ENCODE measurements at places on chromosomes 1 and 21.

GRCh38 chr1:21258331-21259134 lies 31.7 kb downstream of the ECE1 start:
- DNase-seq, result no peak

GRCh38 chr1:160134791-160135572 lies 16.4 kb upstream of the ATP1A4 start:
- no peak for DNase-seq

GRCh38 chr21:45470773-45471524 lies 66.0 kb downstream of the COL18A1 start:
- no peak for DNase-seq

GRCh38 chr1:66243548-66244130 lies 290.3 kb upstream of the SGIP1 start:
- no peak for DNase-seq

GRCh38 chr1:68361346-68361910 lies 88.3 kb downstream of the RPE65 start:
- no peak for DNase-seq

DNA sequence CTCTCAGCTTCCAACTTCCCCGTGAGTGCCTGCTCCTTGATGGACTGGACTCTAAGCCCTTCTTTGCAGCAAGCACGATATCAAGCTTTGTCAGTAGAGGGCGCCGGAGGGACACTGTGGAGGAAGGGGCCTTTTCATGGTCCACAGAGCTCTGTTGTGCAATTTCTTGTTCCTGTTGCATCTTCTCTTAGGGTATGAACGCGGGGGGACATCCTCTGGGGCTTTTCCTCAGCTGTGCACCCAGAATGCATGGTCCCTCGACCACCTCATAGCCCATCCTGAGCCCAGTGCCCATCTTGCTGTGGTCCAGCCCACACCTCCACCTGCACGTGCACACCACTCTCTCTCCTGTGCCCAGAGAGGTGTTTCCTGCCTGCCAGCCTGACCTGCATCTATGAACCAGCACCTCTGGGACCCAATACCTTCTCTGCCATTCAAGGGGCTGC lies 556.8 kb downstream of the PTPRU start:
- DNase-seq, result peak; percentile 61

GRCh38 chr1:165418195-165418594 lies 26.7 kb downstream of the RXRG start:
- no peak for DNase-seq

- DNase-seq, result no peak
Measured at GRCh38 chr1:110102081-110102480, 10.2 kb upstream of the UBL4B start.

GRCh38 chr1:200795156-200795555 lies 56.5 kb downstream of the CAMSAP2 start:
- no peak for DNase-seq

DNA sequence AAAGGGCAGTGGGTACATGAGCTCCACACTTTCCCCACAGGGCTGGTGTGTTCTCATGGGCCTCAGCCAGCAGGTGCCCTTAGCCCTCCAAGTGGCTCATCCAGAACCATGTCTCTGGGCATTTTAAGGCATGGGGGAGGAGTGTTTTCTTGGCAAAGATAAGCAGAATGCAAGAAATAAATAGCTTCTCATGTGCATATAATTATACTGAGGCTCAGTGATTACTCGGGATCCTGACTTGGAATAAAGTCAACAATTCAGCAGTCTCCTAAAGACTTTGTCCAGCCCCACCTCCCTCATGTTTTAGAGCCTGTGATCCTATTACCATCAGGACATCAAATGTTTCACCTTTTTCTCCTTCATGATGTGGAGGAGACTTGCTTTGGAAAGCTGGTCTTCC lies 92.7 kb upstream of the COG2 start:
- DNase-seq, result no peak

GRCh38 chr1:208088319-208088718 lies 155.9 kb downstream of the PLXNA2 start:
- DNase-seq, result no peak

DNA sequence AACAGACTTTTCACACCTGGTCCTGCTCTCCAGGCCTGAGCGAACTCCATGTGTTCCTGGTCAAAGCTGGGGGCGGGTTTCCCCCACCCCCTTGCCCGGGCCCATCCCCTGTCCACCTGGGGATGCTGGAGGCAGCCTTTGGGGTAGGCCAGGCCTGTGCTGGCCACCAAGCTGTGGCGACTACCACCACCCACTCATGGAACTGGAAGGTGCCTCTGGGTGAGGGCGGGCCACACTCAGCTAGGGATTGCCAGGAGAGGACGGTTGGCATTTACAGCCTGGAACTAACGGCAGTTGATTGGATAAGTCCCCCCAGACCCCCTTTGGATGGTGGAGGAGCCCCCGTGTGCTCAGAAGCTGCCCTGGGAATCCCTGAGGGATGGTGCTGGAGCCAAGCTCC lies 7.9 kb downstream of the S100B start:
- DNase-seq, result no peak

DNA sequence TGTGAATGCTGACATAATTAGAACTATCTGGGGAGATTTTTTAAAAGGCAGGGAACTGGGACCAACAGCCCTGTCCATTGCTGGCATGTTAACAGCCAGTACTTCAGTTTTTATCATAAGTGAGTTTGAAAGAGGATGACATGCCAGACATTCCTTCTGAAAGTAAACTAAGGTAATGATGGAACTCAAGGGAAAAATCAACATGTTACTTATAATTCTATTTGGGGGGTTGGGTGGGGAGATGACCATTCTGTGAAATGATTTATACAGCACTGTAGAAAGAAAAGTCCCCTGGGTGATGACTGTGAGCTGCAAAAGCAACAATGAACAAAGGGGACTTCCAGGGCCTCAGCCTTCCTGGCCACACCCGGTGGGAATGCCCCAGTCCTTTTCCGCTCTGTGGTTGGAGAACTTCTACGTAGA lies 5.4 kb upstream of the LAMC2 start:
- DNase-seq, result no peak

GRCh38 chr21:45998871-45999580 lies 17.5 kb downstream of the COL6A1 start:
- DNase-seq, result no peak

DNA sequence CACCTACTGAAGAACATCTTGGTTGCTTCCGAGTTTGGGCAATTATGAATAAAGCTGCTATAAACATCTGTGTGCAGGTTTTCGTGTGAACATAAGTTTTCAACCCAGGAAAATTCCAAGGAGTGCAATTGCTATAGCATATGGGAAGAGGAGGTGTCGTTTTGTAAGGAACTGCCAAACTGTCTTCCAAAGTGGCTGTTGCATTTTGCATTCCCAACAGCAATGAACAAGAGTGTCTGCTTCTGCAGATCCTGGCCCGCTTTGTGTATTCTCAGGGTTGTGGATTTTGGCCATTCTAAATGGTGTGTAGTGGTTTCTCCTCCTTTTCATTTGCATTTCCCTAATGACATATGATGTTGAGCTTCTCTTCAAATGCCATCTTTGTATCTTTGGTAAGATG lies 23.8 kb downstream of the GNG4 start:
- no peak for DNase-seq

GRCh38 chr1:87279536-87279875 lies 49.2 kb upstream of the LMO4 start:
- DNase-seq, result no peak

- DNase-seq, result no peak
Measured at GRCh38 chr1:240888039-240888786, 276.3 kb upstream of the GREM2 start.

- no peak for DNase-seq
Measured at GRCh38 chr1:5150191-5150590, 495.8 kb downstream of the AJAP1 start.

DNA sequence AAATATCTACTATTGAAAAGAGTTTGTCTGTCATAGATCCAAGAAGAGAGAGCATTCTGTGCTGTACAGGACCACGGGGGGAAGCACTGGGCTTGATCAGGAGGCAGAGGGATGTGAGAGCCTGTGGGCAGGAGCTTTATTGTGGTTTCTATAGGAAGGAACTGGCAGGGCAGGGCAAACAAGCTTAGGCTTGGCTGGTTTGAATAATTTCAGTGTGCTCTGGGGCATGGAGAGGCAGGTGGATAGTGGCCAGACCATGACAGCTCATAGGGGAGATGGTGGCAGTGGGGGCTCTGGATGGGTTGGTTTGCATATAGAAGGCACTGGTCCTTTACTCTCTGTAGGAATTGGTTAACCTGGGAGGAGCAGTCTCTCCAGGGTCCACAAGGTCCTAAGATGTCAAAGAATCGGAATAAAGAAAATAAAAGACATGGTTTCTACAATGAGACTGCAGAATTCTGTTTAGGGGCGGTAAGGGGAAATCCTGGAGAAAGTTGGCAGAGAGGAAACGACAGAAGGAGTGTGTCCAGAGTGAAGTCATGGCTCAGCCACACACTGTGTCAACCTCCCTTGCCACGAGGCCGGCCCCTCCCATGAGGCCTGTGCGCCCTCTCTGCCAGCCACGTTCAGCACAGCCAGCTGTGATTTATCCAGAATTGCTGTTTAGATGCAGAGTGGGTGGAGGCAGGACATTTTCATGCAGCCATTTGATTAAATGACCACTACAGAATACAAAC lies 81.7 kb upstream of the PGBD5 start:
- no peak for DNase-seq

DNA sequence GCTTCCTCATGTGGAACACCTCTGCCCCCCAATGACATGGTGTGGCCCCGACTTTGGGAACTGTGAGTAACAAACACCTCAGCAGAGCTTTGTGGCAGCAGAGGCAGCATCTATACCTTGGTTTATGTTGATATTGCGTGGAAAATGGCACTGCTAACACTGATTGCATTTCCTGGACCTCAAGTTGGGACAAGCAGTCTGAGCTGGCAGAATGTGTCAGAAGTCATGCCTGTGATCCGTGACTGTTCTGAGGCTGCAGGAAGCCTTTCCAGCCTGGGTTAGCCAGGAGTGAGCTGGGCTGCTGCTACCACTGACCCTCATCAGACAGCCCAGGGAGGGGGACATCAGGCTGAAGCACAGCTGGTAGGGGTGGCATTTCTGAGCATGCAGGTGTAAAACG lies 268.5 kb downstream of the KCNJ6 start:
- no peak for DNase-seq

- DNase-seq, result no peak
Measured at GRCh38 chr1:1130206-1131120, 14.6 kb upstream of the C1orf159 start.

GRCh38 chr1:231584117-231584516 lies 42.5 kb upstream of the DISC1 start:
- DNase-seq, result peak; percentile 7

- no peak for DNase-seq
Measured at GRCh38 chr1:27253596-27253995, 19.2 kb downstream of the WDTC1 start.

DNA sequence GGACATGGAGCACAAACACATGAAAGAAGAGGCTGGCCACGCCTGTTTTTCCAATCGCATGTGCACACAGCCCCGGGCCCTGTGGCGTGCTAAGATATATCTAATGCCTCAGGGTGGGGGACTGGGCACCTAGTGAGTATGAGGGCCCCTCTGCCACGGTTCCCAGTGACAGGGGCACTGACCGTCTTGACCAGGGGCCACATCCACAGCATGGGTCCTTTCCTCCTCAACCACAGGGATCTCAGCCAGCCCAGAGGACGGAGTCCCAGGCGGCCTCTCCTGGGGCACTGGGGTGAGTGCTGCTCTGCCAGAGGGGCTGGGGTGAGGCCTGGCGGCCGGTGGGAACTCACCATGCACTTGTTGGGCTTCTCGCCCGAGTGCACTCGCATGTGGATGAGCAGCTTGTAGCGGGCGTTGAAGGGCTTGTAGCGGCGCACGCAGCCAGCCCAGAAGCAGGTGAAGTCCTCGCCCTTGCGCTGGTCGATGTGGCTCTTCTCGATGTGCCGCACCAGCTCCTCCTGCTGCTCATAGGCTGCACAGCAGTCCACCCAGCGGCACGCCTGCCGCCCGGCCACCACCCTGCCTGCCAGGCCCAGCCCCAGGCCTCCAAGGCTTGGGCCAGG lies 134.7 kb downstream of the DMRTB1 start:
- no peak for DNase-seq

GRCh38 chr1:157279138-157279801 lies 141.1 kb upstream of the ETV3 start:
- no peak for DNase-seq

GRCh38 chr1:29481031-29481430 lies 244.7 kb downstream of the PTPRU start:
- DNase-seq, result no peak
